Neural crest cell (in vitro differentiated cells): ENCODE measurements at places on chromosomes 16 and 17.

GRCh38 chr17:40648384-40648968, 858 bp upstream of the SMARCE1 start:
- peak; percentile 10 for DNase-seq

DNA sequence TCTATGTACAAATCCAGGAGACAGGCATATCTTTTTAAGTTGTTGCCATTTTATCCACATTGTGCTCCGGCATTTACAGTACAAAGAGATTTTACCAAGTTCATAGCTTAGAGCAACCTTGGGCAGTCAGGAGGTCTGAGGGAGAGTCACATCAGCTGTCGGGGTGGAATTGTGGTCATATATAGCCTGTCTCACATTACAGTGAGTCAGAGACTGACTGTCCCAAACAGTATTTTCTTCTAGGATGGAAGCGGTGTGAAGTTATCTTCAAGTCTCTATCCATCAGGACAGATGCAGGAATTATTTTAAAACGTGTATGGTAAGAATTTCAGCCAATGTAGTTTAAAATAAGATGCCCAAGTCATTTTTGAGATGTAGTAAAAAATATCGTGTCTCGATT, 53.0 kb downstream of the GPRC5B start:
- DNase-seq = no peak

GRCh38 chr16:88737298-88738150, 31.2 kb downstream of the CTU2 start:
- DNase-seq = peak; percentile 57

GRCh38 chr17:3959295-3959899, 4.8 kb downstream of the ATP2A3 start:
- no peak for DNase-seq

DNA sequence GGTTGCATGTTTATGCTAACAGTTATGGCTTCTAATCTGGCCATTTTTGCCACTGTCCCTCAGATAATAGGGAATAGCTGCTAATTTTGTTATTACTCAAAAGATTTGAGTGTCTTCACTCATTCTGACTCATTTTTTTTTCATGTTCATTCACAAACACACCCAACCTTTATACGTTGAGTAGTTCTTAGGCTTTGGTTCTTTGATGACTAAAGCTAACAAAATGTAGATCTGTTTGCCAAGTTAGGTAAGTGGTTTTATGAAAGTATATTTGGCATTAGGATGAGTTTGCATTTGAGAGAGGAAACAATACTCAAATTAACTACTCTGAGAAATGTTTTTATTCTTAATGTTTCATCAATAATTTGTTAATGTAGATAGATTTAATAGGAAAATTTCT, 3.6 kb downstream of the MAP2K4 start:
- DNase-seq = no peak

DNA sequence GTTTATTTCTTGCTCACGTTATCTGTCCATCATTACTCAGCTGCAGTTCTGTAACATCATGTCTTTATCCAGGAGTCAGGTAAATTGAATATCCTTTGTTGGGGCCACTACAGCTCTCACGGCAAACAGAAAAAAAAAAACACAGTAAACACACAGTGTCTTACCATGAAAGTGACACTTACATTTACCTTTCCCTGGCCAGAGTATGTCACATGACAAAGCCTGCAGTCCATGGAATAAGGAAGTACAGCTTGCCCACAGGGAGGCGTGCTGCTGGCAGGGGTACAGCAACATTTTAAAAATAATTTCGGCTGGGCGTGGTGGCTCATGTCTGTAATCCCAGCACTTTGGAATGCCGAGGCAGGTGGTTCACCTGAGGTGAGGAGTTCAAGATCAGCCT, 85.7 kb upstream of the HS3ST4 start:
- no peak for DNase-seq

DNA sequence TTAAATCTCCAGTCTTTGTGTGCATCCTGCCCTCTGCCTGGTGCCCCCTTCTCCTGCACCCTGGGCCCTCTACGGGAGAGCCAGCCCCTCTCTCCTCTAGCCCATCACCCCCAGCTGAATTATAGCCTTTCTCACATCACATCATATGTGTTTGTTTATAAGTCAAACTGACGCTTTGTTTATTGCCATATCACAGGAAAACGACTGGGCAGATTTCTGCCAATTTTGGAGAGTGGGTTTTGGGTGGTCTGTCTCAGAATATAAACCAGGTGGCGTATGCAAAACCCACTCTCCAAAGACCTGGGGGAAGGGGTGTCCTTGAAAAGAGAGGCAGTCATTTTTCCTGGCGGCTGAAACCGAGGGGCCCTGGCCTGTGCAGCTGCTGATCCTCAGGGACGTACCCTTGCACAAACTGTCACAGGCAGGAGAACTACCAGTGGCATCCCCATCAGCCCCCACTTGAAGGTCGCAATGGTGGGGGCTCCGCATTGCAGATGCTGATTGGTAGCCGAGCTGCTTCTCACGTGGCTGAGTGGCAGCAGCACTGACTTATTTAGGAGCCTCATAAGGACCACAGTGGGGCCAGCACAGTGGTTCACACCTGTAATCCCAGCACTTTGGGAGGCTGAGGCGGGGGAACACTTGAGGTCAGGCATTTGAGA, 34.8 kb upstream of the CDC42EP4 start:
- no peak for DNase-seq

DNA sequence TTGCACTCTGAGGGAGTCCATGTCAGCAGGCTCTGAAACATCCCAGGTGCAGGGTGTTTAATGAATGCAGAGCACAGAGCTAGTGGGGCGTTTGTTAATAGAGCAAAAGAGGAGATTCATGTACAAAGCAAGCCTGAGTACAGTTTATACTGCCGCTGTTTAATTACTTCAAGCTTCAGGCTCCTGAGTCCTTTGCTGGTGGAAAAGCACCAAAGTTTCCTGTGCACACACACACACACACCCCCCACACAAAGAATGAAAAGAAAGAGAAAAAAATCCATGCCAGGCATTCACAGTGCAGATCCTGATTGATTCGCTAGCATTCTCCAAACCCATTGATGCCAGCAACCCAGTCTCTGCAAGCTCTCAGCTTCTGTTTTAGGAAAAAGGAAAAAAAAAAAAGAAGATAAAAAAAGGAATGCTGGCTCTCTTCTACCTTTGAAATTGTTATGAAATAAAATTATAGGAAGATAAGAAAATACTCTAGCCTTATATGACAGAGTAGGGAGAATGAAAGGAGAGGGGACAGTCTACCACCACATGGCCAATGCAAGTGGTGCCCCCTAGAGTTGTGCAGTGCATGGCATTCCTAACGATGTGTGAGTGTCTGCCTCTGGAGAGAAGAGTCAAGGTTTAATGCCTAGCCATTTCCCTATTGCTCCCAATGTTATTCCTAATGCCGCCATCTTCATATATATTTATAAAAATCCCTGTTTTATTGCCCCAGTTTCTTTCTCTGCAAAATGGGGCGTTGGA, 216.5 kb downstream of the TMEM114 start:
- no peak for DNase-seq

DNA sequence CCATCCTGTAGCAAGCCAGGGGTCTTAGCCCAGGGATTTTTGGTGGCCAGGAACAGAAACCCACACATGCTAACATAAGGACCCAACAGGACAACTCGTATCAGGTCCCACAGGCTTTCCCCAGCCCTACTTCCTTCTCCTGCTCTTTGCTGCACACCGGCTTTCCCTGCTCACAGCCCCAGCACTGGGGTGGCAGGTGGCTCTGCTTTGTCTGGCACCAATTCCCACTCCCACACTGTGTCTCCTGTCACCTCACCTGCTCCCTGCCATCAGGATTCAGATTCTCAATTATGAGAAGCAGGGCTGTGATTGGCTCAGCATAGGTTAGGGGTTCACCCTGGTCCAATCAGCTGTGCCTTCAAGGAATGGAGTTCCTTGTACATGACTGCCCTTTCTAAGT, 94.1 kb downstream of the TMEM132E start:
- DNase-seq = no peak

- no peak for DNase-seq
These were observed 4.8 kb downstream of the MSI2 start for GRCh38 chr17:57261084-57261461.

DNA sequence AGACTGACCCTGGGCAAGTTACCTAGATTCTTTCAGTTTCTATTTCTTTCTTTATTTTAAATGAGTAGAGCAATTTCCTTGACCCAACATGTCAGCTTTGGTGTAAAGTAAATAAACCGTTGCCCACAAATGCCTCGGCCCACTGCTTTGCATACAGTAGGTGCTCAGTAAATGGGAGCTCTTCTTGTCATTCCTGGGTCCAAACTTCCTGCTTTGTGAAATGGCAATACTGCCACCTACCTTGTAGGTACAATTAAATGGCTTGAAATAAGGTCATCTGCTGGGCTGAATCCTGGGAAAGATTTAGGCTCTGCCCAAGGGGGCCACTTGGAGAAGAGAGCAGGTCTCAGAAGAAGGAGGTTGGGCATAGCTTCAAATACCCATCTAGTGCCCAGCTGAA, 253.0 kb downstream of the HS3ST3B1 start:
- DNase-seq = no peak

DNA sequence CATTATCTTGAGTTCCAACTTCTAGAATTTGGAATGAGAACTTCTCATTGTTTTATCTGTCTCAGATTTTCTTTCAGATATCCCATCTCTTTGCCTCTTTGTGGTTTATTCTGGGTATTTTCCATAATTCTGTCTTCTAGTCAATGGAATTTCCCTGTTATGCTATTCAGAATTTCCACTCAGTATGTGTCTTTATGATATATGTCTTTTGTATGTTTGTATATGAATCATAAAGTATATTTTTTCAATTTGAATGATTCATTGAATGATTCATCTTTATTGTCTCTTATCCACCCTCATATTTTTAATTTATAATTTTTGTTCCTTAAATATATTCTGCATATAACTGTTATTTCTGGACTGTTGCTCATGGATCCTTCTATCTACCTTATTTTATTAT, 729.7 kb upstream of the GOT2 start:
- DNase-seq = no peak

DNA sequence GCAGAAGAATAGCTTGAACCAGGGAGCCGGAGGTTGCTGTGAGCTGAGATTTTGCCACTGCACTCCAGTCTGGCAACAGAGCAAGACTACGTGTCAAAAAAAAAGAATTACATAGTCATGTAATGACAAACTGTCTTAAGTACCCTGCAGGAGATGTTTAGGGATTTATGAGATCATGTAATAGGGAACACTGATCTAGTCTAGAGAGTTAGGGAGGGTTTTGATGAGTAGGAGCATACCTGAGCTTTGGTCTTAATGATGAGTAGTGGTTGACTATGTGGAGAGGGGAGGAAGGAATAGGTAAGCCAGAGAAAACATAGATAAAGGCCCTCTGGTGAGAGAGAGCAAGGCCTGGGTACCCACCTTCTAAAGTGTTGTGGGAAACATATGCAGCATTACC, 30.1 kb upstream of the NF1 start:
- DNase-seq = no peak

GRCh38 chr17:66667491-66668030, 167.4 kb upstream of the CACNG5 start:
- DNase-seq = no peak

GRCh38 chr16:8005096-8005860, 585.0 kb downstream of the TMEM114 start:
- no peak for DNase-seq

DNA sequence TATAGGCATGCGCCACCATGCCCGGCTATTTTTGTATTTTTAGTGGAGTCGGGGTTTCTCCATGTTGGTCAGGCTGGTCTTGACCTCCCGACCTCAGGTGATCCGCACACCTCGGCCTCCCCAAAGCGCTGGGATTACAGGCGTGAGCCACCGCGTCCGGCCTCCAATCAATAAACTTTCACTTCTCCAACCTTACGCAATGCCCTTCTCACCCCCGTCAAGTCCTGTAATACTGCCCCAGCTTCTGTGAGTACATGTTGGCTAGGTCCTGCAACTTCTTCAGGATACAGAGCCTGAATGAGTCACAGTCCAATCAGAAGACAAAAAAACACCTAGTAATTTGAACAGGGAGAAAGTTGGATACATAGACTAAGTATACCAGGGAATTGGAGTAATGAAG, 47.1 kb upstream of the PHOSPHO1 start:
- no peak for DNase-seq

DNA sequence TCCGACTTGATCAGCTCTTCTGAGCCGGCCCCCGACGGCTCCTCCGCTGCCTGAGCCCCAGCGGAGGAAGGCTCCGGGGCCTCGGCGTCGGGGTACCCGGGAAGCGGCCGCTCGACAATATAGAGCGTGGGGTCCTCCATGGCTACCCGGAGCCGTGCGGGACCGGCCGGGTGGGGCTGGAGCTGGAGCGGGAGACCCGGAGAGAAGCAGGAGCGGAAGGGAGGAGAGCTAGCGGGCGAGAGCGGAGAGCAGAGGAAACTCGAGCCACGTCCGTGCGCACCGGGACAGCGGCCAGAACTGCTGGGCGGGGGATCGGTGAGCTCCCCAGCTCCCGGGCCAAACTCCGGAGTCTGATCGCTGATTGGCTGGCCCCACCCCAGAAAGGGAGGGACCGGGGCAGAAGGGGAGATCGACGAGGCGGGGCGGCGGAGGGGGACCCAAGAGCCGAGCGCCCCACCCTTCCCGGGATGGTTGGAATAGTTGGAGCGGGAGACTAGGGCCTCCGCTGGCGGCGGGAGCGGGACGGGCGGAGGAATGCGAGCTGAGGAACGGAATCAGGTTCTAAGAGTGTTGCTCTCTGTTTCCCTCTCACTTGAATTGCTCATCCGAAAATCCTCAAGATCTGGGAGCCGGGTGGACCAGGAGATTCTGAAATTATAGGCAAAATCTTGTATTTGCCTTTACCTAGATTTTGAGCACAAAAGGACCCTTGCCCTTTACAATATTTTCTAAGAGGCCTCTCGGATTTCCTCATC, at the start of gene CAVIN1:
CAVIN1 (minus strand) TSS at position 299 of the 755 bp plus-strand sequence; CDS start at position 140, 159 bp downstream.
- DNase-seq = no peak

GRCh38 chr17:17032131-17032692, 10.0 kb upstream of the MPRIP start:
- DNase-seq = no peak

DNA sequence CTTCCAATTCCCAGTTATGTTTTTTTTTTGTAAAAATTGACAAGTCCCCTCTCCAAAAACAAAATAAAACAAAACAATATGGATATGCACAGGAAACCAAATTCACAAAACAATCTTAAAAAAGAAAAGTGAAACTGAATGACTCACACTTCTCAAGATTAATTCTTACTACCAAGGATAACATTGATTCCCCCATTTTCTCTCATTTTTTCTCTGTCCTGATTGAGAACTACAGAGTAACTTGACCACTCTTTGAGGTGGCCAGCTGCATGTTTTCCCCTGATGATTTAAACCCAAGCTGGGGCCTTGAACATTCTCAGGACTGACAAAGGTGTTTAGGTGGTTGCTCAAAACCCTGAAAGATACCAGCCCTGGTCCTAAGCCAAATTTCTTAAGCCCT, 149.0 kb downstream of the AHSP start:
- no peak for DNase-seq

DNA sequence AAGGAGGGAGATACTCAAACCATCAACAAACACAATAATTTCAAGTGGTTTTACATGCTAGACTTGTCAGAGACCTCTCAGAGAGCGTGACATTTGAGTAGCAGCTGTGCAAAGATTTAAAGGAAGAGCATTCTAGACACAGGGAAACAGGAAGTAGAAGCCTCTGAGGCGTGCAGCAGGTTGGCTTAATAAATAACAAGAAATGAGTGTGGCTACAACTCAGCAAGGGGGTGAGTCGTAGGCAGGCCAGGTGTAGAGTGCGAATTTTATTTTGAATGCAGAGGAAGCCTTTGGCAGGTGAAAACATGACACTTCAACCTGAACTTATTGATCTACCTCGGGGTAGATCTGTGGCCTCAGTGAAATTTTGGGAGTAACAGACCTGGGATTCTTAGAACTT, 73.2 kb upstream of the MRTFB start:
- no peak for DNase-seq
